ENCODE measurements at places on chromosomes 7 and 10.

DNA sequence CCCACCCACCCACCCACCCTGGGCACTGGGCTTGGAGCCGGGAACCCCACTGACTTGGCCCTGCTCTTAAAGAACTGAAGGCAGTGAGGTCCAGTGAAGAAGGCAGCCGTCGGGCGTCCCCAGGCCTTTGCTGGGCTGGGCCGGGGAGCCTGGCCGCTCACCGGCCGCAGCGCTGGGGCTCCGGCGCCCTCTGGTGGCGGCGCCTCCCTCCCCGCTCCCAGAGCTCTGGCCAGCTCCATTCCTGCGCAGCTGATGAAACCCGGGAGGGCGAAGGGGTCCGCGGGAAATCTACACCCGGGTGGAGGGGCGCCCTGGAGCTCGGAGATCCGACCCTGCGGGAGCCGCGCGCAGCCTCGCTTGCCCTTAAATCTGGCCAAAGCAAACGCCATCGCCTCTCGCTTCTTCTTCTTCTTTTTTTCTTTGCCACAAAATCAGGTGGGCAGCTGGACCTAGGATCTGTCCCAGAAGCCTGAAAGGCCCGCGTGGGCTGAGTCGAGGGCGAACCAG is 1.7 kb upstream of the CXCL12 start:
- DNase-seq = no peak

DNA sequence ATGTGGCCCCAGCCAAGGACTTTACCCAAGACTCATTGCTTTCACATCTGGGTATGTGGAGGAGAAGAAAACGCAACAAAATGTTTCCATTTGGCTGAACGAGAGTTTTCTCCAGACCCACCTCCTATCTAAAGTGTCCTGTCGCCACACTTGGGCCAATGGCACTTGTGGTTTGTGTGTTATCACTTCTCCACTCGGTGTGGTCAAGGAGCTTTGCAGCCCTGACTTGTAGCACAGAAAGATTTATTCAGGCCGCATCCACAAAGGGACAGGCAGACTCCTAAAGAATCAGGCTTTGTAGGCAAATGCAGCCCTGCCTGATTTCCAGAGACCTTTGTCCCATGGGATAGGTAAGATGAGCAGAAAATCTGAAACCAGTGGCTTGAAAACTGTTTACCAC is 12.8 kb upstream of the LRRC4 start:
- no peak for DNase-seq

DNA sequence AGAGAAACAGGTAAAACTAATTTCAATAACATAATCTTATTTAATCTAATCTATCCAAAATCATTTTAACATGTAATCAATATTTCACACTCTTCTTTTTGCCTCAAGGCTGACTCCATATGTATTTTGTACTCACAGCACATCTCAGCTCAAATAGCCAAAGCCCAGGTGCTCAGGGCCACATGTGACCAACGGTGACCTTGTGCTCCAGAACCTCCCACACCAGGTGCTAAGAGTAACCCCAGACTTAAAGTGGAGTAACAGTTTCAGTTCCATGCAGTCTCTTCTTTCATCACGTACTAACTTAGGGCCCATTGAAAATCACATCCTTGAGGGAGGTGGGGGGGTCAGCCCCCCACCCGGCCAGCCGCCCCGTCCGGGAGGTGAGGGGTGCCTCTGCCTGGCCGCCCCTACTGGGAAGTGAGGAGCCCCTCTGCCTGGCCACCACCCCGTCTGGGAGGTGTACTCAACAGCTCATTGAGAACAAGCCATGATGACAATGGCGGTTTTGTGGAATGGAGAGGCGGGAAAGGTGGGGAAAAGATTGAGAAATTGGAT is 47.3 kb downstream of the NCAPG2 start:
- no peak for DNase-seq

GRCh38 chr10:47147186-47147585 is 152.8 kb upstream of the GDF10 start:
- DNase-seq = no peak

DNA sequence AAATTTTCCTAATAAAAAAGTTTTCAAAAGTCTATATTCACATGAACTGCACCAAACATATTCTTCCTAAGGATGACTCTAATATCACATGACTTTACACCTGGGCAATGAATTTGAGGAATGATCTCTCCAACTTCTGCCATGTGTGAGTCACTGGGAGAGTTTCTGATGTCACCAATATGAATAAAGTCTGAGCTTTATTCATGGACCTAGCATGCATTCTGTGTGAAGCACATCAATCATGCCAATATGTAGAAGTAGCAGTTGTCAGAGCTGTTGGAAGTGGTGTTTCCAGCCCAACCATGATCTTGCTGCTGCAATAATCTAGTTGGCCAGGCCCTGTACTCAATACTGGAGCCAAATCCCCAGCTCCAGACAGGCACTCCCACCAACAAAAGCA is 91.7 kb upstream of the IFRD1 start:
- no peak for DNase-seq

- DNase-seq = no peak
Observed at GRCh38 chr10:55641601-55642000, 719.5 kb downstream of the ZWINT start.

- DNase-seq = no peak
Observed at GRCh38 chr10:89281606-89282395, 20.0 kb upstream of the IFIT2 start.

DNA sequence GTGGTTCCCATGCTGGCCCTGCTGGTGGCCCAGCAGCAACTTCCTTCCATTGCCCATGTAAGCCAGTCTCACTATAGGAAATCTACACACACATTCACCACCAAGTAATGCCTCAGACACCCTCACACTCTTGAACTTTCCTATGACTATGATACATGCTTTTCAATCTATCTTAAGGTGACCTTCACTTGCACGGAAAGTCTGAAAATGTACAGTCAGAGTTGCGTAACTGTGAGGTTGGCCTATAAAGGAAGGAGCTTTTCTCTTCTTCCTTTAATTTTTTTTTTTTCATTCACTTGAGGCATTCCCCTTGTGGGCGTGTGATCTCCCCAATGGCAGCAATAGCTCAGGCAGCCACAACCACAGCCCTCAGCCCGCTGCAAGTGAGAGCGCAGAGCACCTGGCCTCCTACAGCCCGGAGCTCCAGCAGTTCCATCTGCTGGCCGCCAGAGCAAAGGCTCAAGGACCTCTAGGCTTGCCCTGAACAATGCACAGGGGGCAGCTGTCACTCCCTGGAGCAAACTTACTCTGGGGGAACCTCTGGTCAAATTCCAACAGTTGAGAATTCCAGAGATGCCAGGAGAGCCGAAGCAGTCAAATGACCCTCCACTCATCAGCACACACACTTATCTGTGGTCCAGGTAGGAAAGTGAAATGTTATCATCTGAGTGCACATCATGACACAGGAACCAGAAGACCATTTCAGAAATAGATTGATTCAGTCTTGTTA is 123.1 kb upstream of the ADO start:
- no peak for DNase-seq

- DNase-seq = no peak
Observed at GRCh38 chr10:20709708-20710107, 187.4 kb downstream of the NEBL start.

Data from NCI-H2171 (cell line).